ENCODE measurements at places on chromosomes 1 and 21. TPM values are rescaled to one million over a fixed set of nuclear protein-coding genes. Genes with fewer than 3 reads are reported as not detected.

DNA sequence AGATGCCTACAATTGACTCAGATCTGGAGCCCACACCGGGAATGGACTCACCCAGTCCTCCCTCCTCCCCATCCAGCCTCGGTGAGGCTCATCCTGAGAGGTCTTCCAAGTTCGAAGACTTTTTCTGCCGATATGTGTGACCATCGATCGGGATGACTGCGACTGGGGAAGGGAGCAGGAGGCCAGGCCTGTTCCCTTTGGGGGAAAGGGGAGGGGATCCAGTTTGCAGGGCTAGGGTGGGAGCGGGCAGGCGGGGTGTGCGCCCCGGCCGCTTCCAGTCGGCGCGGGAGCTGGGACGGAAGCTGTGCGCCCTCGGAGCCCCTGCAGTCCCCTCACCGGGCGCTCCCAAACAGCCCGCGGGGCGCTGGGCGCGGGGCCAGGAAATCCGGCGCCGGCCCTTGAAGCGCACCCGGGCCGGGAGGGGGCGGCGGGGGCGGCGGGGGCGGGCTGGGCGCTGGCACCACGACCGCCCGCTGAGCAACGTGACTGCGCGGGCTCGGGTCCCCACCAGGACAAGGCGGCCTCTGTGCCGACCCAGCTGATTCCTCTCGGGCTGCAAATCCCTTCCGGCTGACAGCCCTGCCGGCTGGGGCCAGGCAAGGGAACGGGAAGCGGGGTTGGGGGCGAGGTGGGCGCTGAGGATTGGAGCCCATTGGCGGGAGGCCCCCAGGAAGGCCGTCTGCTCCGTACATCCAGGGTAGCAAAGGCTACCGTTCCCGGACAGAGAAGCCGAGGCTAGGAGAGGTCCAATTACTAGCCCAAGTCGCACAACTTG lies 103.9 kb downstream of the EBNA1BP2 start:
- peak overlapping the region; percentile 79 for H3K27ac ChIP-seq
- peaks cover 10% of the 10 kb centered on the region for H3K4me1 ChIP-seq
- no peaks in the 10 kb centered on the region for H3K27me3 ChIP-seq
- no peaks in the 10 kb centered on the region for H3K36me3 ChIP-seq

DNA sequence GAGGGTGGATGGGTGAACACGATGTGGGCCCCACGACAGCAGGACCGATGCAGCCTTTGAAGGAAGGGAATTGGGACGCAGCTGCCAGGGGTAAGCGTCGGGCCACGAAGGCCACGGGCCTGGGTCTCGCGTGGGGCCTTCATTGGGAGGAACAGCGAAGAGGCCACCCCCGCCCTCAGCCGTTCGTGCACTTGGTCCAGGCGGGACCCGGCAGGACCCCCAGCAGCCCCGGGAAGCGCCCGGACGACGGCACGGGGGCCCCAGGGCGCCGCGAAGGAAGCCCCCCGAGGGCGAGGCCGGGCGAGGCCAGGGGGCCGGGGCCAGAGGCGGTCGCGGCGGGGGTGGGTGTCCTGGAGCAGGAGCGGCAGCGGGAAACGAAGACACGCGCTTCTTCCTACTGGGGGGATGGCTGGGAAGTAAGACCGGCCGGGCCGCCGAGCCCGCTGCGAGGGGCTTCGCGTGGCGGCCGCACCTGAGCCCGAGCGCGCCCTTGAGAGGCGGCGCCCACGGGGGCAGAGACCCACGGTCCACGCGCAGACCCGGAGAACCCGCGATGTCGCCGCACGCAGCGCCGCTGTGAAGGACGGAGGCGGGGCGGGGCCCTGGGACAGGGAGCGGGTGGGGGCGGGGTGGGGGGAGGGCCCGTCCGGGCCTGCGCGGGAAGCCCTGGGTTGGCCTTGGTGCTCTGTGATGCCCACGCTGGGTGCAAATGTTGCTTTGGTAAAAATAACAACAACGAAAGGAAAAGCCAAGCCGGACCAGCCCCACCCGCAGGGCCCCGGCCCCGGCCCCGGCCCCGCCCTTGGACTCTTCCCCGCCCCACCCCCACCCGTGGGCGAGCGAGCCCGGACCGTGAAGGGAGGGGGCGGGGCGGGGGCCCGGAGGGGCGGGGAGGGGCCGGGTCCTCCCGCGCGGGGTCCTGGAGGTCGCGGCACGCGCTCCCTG lies 56.0 kb upstream of the ADARB1 start:
- peak overlapping the region; percentile 57 for H3K4me3 ChIP-seq
- no peak for DNase-seq
- H3K36me3 ChIP-seq = no peaks in the 10 kb centered on the region

DNA sequence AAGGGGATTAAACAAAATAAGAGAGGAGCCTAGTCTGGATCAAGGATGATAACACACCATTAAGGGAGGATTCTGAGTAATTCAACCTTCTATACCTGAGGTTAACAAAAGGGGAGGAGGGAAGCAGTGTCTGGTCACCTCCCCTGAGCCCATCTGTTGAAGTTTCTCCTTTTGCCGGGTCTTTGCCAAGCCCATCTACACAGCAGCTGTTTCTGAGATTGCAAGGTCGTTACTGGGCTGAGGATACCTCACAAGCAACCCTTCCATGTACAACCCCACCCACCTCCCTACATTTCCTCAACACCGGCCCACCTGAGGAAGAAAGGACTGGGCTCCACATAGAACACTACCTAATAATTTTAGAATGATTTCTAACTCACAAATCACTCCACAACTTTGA lies 26.3 kb downstream of the LRRC52 start:
- H3K27me3 ChIP-seq = peaks cover 17% of the 10 kb centered on the region
- no peak overlapping the region for H3K27ac ChIP-seq
- H3K4me1 ChIP-seq = no peaks in the 10 kb centered on the region

The SHISA4 gene
- total RNA-seq = 76.6 TPM

The HSD11B1 gene
- 92.2 TPM for total RNA-seq

The OR2T2 gene
- total RNA-seq = not detected
